ENCODE measurements at places on chromosomes 5 and 9.

DNA sequence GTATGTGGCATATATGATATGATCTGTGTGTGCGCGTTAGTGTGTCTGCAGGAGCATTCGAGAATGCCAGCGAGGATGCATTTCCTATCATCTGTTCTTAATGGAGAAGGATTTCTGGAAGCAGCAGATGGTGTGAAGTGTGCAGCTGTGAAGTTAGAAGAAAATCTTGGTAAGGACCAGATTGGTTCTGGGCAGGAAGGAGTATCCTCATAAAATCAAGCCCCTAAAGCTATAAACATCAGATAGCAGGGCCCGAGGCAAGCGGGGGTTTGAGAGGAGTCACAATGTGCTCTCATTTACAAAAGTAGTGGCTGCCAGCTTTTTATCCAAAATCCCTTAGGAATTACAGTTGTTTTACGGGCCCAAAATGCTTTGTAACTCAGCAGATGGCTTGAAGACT is 40.0 kb downstream of the DAPK1 start:
- no peak for DNase-seq

- DNase-seq, result no peak
Observed at GRCh38 chr9:88747768-88748167, 212.8 kb downstream of the NXNL2 start.

DNA sequence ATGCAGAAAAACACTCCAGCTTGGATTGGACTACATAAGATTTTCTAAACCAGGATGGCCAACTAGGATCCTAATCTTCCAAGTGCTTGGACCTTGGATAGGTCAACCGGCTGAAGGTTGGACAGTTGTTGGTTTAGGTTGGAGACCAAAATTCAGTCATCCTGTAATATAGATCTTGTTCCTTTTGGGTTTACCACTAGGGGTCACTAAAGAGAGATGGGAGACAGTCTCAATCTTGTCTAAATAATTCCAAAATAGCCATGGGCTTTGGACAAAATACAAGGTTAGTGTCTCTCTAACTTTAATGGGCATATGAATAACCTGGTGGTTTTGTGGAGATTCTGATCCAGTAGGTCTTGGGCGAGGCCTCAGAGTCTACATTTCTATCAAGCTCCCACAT is 148.7 kb upstream of the ERCC6L2 start:
- no peak for DNase-seq

DNA sequence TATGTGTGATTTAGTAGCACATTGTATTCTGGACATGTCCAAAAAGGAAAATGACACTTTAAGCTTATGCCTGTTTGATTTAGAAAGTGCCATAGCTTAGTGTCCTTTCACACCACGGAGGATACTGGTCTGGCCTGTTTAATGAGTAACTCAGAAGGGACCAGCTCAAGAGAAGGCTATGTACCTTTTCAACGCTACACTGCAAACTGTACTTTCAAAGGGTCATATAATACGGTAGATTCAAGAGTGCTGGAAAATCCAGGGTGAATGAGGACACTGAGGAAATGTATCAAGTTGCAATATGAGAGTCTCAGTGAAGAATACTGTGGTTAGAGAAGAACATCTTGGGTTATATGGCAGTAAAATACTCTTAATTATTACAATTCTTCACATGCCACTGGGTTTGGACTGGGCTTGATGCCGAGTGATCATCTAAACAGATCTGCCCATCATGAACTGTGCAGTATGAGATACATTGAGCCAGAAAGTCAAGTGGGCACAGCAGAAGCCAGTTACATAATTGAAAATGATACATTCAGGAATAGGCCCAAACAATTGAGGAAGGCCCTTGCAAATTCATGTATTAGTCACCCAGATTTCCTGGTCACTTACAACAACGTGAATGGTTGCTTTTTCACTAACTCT is 1211.5 kb upstream of the CDH9 start:
- DNase-seq, result no peak

- no peak for DNase-seq
Observed at GRCh38 chr5:153520952-153521351, 30.5 kb downstream of the GRIA1 start.

DNA sequence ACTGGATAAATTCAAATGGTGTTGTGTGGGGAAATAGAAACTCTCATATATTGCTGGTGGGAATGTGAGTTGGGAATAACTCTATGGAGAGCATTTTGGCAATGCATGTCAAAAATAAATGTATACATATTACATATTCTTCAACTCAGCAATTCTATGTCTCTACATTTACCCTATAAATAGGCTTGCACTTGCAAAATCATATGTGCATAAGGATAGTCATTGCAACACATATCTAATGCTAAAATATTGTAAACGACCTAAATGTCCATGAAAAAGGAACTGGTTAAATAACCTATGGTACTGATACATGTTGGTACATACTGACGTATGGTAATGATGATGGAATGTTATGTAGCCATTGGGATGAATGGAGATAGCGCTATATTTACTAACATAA is 94.5 kb upstream of the CHD1 start:
- DNase-seq, result no peak

Data from Caco-2 (cell line).